ENCODE measurements at places on chromosomes 12 and 14.

DNA sequence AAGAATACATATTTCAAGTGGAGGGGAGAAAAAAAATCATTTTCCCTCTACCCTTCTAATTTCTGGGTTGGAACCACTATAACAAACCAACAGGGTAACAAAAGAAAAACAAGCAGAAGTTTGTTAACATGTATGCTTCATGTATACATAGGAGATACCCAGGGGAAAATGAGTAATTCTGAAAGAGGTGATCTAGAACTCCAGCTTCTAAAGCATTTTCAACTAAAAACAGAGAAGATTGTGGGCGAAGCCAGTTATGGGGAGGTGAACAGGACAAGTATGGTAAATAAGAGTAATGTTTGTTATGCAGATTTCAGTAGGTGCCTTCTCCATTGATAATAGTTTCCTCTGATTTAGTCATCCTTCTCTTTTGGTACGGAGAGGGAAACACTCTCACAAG is 16.7 kb downstream of the FNTB start:
- no peak for DNase-seq

- no peak for DNase-seq
These were observed 7.0 kb downstream of the ADCY6 start for GRCh38 chr12:48781750-48782456.

- no peak for DNase-seq
These were observed 11.1 kb downstream of the SVOP start for GRCh38 chr12:109009766-109010165.

- no peak for DNase-seq
These were observed 13.9 kb downstream of the CSRP2 start for GRCh38 chr12:76864791-76865400.

- DNase-seq = no peak
These were observed 21.7 kb downstream of the ZDHHC22 start for GRCh38 chr14:77119851-77120250.

- no peak for DNase-seq
These were observed 161.7 kb upstream of the PARP11 start for GRCh38 chr12:4034921-4035320.

GRCh38 chr12:17015501-17015900 is 409.5 kb upstream of the LMO3 start:
- no peak for DNase-seq
